D341Med (cell line): ENCODE measurements at places on chromosomes 7 and 10.

- no peak for DNase-seq
Observed at GRCh38 chr7:82049891-82050533, 280.2 kb upstream of the HGF start.

DNA sequence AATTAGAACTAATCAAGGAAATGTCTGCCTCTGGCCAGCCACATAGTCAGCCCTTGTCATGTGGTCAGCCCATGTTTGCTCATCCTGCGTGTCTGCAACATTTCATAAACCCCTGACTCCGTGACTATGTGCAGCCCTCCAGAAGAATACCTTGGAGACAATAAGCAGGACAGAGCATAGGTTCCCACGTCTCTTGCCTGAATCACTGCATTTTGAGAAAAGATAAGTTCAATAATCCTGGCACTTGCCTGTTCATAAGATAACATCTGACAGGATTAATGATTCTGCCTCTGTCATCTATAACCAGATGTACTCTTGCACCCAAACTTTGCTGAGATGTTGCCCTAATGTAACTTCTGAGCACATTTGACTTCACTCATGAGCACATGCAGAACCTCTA lies 78.4 kb downstream of the AKR1D1 start:
- no peak for DNase-seq

DNA sequence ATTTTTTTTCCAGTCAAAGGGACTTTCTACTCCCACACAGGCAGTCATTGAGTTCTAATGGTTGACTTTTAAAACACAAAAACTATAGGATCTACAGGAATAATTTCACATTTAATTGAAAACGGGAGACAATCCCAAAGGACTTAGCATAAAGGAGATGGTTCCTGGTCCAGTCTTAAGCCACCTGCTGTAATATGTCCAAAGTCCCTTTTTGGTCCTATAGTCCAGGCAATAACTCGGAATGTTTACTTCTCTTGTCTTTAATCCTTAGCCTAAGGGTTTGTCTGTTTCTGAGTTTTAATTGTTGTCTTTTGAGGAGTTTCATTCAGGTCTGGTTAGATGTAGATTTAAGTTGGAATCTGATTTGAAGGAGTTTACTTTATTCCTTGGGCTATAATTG lies 184.9 kb downstream of the BAMBI start:
- DNase-seq = no peak

DNA sequence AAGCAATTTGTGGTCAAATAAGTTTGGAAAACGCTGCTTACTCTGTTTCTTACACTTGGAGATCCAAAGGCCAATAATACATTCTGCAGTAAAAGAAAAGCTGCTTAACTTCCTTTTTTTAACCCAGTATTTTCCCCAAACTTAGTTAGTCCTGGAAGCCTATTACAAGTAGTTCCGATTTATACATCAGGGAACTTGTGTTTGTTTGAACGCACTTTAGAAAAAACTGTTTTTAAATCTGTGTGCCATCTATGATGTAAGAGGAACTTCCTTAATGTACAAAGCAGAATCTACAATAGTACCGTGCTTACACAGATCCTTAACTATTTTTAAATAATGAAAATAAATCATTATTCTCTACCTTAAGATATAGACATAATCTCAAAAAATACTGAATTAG lies 23.0 kb downstream of the SFR1 start:
- no peak for DNase-seq

- no peak for DNase-seq
Observed at GRCh38 chr7:17056491-17057142, 174.8 kb upstream of the AGR3 start.

GRCh38 chr7:115038158-115038557 lies 116.3 kb downstream of the MDFIC start:
- DNase-seq = no peak

DNA sequence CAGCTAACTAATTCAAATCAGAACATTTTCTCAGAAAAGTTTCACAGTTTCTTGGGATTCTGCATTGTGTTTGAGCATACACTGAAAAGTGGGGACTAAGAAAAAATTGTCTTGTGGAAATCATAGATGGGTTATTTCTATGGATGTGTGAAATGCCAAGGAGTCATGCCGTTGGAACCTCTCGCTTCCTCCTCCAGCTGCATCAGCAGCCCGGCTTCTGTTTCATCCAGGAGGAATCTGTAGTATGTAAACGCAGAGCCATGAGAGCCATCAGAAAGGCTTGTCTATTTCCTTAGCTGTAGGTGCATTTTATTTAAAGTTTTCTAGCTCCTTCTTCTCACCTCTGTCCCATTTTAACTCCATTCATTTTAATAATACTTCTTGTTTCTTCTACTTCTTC lies 1144.1 kb downstream of the GATA3 start:
- DNase-seq = no peak

DNA sequence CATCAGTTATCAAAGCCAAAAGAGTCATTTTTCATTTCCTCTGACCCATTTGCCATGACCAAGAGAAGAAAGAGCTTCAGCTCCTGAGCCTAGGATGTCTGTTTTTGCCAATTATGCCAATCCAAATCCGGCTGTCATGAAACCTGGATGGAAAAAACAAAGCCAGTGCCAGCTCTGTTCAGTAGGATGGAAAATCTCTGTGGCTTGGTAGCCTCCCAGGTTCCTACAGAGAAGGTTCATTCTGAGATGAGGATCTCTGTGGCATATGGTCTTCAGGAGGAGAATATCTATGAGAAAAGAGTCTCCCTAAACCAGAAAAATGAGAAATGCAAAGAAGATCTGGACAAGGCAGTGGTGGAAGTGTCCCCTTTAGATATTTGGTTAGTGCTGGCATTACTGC lies 475.4 kb downstream of the CNTNAP2 start:
- no peak for DNase-seq

GRCh38 chr10:46299286-46299535 lies 12.4 kb downstream of the ANTXRL start:
- no peak for DNase-seq

DNA sequence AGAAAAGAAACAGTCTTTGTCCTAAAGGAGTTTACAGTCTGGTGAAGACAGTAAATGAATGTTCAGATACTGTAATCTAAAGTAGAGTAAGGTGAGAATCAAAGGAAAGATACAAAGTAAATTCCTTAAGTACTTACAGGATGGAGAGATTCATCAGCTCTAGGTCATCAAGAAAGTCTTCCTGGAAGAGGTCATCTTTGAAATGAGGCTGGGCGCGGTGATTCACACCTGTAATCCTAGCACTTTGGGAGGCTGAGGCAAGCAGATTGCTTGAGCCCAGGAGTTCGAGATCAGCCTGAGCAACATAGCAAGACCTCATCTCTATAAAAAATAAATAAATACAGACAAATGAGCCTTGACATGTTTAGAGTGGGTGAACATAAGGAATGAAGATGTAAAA lies 18.3 kb downstream of the FHIP2A start:
- no peak for DNase-seq

GRCh38 chr7:148398844-148399365 lies 191.7 kb upstream of the C7orf33 start:
- DNase-seq = no peak

DNA sequence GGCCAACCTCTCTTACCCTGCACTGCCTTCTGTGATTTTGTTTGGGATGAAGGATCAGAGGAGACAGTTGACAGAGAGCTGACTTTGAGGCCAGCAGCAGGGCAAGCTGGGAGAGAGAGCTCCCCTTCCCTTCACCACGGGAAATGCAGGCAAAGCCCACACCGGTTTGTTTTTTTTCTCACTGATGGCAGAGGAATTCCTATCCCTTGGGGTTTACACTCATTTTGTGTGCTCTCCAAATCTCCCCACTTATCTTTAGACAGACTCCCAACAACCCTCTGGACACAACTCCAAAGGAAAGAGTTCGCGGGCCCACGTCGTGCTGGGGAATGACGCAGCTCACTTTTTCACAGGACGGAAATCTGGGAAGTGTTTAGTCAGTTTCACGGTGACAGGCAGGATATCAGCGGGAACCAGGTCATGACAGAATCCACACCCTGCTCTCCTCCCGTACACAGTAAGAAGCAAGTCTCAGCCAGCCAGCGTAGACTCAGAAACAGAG lies 68.3 kb upstream of the FAM171A1 start:
- peak; percentile 53 for DNase-seq

DNA sequence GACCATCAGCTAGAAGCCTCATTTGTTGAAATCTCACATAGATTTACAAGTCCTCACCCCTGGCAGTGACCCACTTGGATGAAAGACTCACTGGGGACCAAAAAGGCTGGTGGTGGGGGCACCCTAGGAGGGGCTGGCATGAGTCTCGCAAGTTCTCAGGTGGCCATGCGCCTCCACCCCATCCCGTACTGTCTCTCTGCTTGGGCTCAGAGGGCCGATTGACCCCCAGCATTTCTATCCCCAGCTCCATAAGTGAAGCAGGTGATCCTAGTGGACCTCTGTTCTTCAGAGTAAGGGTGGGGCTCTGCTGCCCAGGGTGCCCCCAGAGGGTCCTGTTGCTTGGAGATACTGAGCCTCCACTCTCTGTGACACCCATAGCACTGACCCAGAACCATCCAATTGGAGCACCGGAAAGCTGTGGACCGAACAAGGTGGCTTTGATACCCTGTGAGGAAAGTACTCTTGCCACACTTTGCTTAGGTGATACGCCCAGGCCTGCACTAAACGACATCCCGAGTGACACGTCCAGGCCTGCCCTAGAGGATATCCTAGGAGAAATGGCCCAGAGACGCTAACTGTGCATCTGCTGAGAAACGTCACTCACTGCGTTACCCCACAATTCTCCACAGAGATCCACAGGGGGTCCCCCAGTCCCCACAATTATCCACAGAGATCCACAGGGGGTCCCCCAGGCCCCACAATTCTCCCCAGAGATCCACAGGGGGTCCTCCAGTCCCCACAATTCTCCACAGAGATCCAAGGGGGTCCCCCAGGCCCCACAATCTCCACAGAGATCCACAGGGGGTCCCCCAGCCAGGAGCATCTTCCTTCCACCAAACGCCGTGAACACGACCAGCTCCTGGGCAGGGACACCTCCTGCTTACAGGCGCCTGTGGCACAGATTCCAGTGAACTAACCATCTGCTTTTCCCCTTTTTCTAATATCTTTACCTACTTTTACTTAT lies 262.9 kb downstream of the PTPRN2 start:
- DNase-seq = no peak

- DNase-seq = no peak
Observed at GRCh38 chr7:50610521-50611277, 45.5 kb upstream of the DDC start.

DNA sequence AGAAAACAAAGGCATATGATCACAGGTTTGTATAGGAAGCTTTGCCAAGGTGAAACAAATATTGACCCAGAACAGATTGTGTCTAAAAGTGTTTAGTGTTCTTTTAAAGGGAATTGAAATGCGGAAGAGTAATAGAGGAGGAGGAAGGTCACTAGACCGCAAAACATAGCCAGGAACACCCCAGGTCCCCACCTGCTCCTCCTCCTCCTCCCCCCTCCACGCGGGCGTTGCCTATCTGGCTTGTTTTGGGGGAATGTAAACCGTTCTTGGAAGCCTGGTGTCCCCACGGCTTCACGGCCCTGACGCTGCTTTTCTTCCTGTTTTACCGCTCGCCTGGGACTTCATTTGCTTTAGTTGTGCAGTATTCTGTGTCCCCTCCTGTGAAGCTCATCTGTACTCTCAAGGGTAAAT lies 81.0 kb upstream of the PFKP start:
- DNase-seq = no peak

GRCh38 chr7:151503902-151504714 lies 15.6 kb downstream of the RHEB start:
- DNase-seq = no peak

DNA sequence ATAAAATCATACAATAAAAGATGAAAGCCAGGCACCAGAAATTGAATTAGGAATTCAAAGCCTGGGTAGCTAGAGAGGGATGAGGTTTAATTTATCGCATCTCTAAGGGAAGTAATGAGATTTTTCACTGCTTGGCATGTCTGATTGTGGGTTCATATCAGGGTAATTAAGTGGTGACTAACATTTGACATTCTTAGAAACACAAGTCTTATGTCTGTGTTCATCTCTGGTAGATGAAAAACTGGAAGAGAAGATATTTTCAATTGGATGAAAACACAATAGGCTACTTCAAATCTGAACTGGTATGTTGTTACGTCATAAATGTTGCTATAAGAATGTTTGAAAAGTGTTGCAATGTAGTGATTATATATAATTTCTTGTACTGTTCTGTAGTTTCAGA lies 36.8 kb upstream of the ARMS2 start:
- DNase-seq = no peak

DNA sequence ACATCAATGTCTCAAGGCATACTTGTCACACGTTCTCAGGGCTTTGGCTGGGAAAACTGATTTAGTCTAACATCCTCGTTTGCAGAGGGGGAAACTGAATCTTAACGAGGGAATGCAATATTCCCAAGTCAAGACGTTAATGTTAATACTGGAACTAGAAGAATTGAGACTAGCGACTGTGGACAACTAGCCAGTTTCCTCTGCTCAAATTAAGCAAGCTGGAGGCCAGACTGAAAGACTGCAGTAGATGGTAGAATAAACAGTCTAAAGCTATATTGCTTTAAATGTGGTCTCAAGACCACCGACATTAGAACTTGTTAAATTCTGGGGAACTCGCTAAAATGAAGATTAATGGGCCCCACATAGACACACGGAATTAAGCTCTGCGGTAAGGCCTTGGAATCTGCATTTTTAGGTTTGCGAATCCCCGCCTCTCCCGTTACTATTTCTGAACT lies 639 bp upstream of the TFAM start:
- DNase-seq = no peak

DNA sequence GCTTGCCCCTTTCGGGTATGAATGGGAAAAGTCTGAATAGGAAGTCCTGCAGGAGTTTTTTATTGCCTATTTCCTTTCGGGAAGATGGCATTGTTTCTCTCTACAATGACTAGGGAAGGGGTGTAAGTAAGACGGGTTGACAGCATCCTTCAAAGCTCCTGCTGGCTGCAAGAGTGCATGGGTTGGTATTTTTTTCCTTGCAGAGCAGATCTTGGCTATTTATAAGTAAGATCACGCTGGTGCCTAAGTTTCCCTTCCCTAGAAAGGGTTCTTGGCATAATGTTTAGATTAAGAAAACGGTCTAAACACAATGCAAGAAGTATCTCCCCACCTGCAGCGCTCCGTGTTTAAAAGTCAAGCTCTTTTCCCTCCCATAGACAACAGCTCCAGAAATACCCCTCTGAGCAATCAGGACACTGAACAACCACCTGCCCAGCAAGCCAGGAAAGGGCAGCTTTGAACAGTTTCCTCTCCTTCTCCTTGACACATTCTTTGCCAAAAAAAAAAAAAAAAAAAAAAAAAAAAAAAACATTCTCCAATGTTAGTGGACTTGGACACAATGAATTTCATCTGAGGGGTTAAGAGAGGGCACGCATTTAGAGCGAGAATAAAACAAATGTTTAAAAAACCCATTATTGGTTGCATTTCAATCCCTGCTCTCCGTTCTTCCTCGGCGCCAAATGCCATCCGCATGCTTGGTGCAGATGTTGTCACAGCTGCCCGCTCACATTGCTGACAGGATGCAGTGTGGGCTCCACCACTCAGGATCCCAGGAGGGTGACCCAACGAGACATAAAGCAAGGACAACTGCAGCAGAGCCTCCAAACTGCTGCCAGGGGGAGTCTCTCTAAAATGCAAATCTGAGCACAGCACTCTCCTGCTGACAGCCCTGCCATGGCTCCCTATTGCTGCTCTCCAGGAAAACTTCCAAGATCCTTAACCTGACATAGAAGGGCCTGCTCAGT lies 427.4 kb upstream of the MGMT start:
- no peak for DNase-seq
